ENCODE measurements at places on chromosomes 5 and 9. TPM values are rescaled to one million over a fixed set of nuclear protein-coding genes. Genes with fewer than 3 reads are reported as not detected.

TLX3 gene
- not detected for total RNA-seq

DNA sequence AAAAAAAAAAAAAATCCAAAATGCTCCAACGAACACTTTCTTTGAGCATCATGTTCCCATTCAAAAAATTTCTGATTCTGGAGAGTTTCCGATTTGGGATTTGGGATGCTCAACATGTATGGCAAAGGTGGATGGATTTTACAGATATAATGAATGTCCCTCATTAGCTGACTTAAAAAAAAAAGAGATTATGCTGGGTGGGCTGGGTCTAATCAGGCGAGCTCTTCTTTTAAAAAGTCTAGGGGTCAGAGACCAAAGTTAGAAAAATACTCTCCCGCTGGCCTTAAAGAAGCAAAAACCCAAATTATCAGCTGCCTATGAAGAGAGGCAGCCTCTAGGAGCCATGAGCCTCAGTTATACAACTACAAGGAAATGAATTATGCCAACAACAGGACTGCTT, 15.2 kb upstream of the CTNNAL1 start:
- no peak for DNase-seq

DNA sequence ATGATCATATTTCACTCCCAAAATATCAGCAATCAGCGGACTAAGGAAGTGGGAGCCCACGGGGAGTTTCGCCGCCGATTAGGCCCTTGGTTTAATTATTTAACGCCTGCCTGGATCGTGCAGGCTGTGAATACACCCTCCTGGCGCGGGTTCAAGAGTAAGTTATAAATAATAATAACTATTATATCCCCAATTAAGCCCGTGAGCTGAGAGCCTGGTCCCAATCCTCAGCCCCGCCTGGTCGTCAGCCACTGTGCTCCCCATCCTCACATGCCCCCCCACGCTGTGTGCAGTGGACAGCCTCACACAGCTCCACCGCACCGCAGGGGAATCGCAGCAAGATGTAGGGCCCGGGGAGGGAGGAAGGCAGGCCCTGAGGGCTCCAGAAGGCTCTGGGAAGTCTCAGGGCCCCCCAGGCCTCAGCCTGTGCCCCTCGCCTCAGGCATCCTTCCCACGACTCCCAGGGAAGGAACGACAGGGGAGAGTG, 10.8 kb upstream of the PRRX2 start:
- DNase-seq: no peak

- DNase-seq: peak; percentile 57
Measured at GRCh38 chr5:1294835-1295649, at the start of gene TERT. TSS of gene TERT (minus strand) at chr5:1295068. CDS start at chr5:1294989, 79 bp downstream.

GZMA gene
- 1.8 TPM for total RNA-seq

- DNase-seq: no peak
Measured at GRCh38 chr5:135047347-135047695, 13.3 kb upstream of the PITX1 start.
